Choroid plexus epithelial cell (primary cell): ENCODE measurements at places on chromosomes 5 and 9.

GRCh38 chr5:100772548-100772947 is 130.5 kb downstream of the ST8SIA4 start:
- DNase-seq, result no peak

DNA sequence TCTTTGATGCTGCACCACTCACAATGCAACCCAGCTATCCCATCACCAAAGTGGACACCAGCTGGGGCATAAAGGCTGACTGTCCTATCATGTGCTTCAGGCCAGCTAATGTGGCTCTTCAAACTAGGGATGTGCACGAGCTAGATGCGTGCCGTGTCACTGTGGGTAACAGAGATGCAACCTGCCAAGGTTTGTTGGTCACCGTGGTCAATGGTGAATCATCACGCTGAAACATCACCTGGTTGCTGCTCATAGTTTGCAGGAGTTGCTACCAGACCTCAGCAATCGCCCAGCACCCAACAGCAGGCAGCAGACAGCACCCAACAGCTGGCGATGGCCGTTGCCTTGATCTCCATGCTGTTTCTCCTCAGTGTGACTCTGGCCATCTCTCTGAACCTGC is 2.1 kb upstream of the PCDHGA1 start:
- no peak for DNase-seq

DNA sequence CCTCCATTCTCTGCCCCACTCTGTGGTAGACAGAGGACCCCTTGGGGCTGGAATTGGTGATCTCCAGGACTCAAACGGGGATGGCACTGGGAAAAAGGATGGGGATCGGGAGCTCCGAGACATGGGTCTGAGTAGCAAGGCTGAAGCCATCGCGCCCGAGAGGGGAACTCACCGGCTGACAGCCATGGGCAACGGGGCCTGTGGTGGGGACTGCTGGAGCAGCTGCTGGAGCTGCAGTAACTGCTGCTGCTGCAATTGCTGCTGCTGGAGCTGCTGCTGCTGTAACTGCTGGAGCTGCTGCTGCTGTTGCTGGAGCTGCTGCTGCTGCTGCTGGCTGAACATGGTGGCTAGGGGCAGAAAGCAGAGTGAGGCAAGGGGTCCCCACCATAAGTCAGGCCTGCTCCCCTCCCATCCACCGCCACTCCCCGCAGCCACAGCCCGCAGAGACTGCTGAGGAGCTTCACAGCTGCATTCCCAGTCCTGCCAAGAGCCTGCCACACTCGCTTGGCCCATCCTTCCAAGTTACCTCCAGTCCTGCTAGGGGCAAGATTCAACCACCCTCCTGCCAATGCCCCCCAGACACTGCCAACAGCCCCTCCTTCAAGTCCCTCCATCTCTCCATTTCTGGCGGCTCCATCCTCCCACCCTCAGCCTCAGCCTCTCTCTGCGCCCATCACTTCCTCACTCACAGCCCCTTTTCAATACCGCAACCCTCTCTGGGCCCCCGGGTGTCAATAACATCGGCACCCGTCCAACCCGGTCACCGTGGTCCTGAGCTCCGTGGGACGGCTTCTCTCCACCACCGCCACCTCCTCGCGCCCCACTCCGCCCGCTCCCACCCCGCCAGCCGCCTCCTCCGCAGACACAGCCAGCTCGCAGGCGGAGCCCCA is 611 bp downstream of the CIZ1 start:
- no peak for DNase-seq

GRCh38 chr5:16518606-16519005 is 53.0 kb upstream of the ZNF622 start:
- no peak for DNase-seq

DNA sequence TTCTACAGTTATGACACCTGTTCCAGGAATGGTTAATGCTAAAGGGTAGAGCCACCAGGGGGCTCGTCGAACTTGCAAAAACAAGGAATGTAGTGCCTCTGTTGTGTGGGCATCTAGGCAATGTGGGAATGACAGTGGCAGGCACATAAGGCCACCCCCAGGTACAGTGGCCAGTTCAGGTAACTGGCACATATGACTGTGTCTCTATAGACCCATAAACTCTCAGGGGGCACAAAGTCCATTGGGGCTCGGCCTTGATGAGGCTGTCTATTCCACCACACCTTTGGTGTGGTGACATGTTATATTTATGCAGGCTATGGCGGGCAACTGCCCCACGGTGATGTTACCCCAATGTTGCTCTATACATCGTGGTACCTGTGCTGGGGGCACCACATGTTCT is 59.6 kb upstream of the FAM120A start:
- no peak for DNase-seq

- DNase-seq, result no peak
Observed at GRCh38 chr9:92393686-92394085, 10.7 kb downstream of the OGN start.

- DNase-seq, result peak; percentile 43
Observed at GRCh38 chr5:135833961-135834638, 363 bp upstream of the SLC25A48 start.

GRCh38 chr5:75885849-75886596 is 168.8 kb upstream of the POC5 start:
- peak; percentile 2 for DNase-seq
